Activated CD8-positive, alpha-beta memory T cell treated with anti-CD3 and anti-CD28 coated beads, Interleukin-2, amount 10 ng/mL, durations not matched to agents 7 days and 5 days (primary cell): ENCODE measurements at places on chromosomes 12 and 14. TPM values are rescaled to one million over a fixed set of nuclear protein-coding genes. Genes with fewer than 3 reads are reported as not detected.

The CDKN1B gene
- 99.2 TPM for total RNA-seq

The GPR84 gene
- 0.32 TPM for total RNA-seq

The SIRT4 gene
- 2.4 TPM for total RNA-seq

The KITLG gene
- 0.14 TPM for total RNA-seq

The TROAP gene
- 107 TPM for total RNA-seq

The CHST11 gene
- 141 TPM for total RNA-seq

The CEP170B gene
- total RNA-seq, result 8.5 TPM

The TAS2R7 gene
- total RNA-seq, result not detected

The PROX2 gene
- 0.21 TPM for total RNA-seq

The NUP107 gene
- 141 TPM for total RNA-seq

The ESPL1 gene
- total RNA-seq, result 99.0 TPM

The NR2C1 gene
- total RNA-seq, result 40.9 TPM

The SUPT16H gene
- 130 TPM for total RNA-seq
